ENCODE measurements at places on chromosomes 13 and 19.
A peak's percentile ranks its signal among the peaks of the same experiment; 100 is the strongest.

- no peak for DNase-seq
Measured at GRCh38 chr19:46192992-46193650, 36.4 kb upstream of the IGFL1 start.

- DNase-seq, result no peak
Measured at GRCh38 chr19:33441277-33441699, 67.8 kb downstream of the CEBPG start.

GRCh38 chr13:82010780-82011179 lies 1669.9 kb upstream of the SPRY2 start:
- no peak for DNase-seq

DNA sequence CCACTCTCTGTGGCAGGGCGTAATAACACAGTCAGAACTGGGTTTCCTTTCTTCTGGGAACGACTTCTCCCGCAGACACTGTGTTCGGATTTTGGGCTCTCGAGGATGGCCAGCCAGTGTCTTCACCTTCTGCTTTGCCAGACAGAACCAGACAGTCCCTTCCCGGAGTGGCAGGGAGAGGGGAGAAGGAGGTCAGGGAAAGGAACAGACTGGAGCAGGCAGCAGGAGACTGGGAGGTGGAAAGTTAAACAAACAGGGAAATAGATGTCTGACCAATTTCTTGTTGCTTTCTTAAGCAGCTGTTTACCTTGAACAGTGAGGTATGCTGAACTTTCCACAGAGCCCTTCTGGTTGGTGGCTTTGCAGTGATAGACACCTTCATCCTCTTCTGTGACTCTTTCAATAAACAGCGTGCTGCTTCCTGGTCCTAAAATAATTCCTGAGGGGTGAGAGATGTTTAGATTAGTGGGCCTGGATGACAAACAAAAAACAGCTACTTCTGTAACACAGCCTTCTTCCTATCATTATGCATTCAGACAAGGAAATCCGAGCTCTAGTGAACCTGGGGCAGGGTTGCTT lies 137.6 kb downstream of the FLT1 start:
- DNase-seq, result no peak

DNA sequence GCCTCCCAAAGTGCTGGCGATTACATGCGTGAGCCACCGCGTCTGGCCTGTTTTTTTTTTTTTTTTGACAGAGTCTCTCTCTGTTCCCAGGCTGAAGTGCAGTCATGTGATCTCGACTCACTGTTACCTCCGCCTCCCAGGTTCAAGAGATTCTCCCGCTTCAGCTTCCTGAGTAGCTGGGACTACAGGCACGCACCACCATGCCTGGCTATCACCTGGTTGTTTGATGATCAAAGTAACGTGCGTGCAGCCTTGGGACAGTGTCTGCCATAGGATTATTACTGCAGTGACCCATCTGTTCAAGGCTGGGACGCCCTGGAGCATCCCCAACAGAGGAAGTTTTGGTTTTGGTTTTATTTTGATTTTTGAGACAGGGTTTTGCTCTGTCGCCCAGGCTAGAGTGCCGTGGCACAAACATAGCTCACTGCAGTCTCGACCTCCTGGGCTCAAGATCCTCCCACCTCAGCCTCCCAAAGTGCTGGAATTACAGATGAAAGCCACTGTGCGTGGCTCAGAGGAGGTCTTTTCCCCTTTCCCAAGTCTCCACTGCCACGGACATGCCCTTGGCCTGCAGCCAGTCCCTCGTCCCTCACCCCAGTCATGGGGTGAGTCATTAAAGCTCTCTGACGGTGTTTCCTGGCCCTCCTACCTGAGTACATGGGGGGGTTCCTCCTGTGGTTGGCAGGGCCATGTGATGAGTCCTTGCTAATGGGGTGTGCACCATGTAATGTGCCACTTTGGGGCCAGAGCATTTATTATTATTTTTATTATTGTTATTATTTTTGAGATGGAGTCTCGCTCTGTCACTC lies 65.6 kb downstream of the IER2 start:
- no peak for DNase-seq

- DNase-seq, result peak; percentile 24
Measured at GRCh38 chr19:10288662-10289166, 1.0 kb upstream of the ICAM5 start.

GRCh38 chr13:51645154-51645650 lies 60.9 kb downstream of the WDFY2 start:
- no peak for DNase-seq

- DNase-seq, result no peak
Measured at GRCh38 chr13:86877441-86877840, 793.7 kb upstream of the SLITRK5 start.
